ENCODE measurements at places on chromosomes 5 and 9. TPM values are rescaled to one million over a fixed set of nuclear protein-coding genes. Genes with fewer than 3 reads are reported as not detected.

LHFPL2 gene
- total RNA-seq: 28.4 TPM

IL17B gene
- total RNA-seq: not detected

SPATA31E1 gene
- total RNA-seq: not detected

STARD4 gene
- total RNA-seq: 9.6 TPM

EFNA5 gene
- total RNA-seq: 4.6 TPM

CPLANE1 gene
- 20.3 TPM for total RNA-seq

SLC25A46 gene
- 49.1 TPM for total RNA-seq

ZNF782 gene
- 0.87 TPM for total RNA-seq

PAM gene
- 248 TPM for total RNA-seq

COL15A1 gene
- 6.4 TPM for total RNA-seq

KIF12 gene
- not detected for total RNA-seq

IFNA2 gene
- total RNA-seq: not detected

ARHGEF39 gene
- 0.19 TPM for total RNA-seq

TUSC1 gene
- 8.0 TPM for total RNA-seq

MAPK9 gene
- total RNA-seq: 20.5 TPM

Measured in cardiac ventricle fibroblast (primary cell).